ENCODE measurements at places on chromosomes 7 and 10. TPM values are rescaled to one million over a fixed set of nuclear protein-coding genes. Genes with fewer than 3 reads are reported as not detected.

DNA sequence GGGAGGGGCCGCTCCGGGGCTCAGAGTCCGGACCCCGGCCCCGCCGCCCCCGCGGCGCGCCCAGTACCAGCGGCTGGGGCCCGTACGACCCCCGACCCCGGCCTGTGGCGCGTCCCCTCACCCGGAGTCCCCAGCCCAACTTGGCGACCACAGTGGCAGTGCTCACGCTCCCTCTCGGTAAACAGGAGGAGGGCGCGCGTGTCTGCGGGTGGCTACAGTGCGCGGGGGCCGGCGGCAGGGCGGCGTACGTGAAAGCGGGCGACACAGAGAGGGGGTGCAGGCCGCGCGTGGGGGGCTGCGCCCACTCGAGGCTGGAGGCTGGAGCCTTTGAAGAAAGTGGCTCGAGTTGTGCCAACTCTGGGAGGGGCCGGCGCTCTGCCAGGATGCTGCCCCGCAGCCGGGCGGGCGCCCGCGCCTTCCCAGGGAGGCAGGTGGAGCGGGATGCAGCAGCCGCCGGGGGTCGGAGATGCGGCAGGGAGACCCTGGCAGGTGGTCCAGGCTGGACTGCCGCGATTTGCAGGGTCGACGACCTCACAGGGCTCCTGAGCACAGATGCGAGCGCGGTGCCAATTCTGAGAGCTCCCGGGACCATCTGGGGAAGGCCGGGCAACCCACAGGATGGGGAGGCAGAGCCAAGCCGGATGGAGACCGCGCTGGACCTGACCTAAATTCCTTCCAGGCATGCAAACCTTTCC lies 655 bp downstream of the PTPRE start:
- no peak overlapping the region for H3K27ac ChIP-seq
- H3K4me3 ChIP-seq = peak overlapping the region; percentile 29
- H3K36me3 ChIP-seq = no peaks in the 10 kb centered on the region
- no peaks in the 10 kb centered on the region for H3K4me1 ChIP-seq

TRIM50 gene
- total RNA-seq = not detected

DNA sequence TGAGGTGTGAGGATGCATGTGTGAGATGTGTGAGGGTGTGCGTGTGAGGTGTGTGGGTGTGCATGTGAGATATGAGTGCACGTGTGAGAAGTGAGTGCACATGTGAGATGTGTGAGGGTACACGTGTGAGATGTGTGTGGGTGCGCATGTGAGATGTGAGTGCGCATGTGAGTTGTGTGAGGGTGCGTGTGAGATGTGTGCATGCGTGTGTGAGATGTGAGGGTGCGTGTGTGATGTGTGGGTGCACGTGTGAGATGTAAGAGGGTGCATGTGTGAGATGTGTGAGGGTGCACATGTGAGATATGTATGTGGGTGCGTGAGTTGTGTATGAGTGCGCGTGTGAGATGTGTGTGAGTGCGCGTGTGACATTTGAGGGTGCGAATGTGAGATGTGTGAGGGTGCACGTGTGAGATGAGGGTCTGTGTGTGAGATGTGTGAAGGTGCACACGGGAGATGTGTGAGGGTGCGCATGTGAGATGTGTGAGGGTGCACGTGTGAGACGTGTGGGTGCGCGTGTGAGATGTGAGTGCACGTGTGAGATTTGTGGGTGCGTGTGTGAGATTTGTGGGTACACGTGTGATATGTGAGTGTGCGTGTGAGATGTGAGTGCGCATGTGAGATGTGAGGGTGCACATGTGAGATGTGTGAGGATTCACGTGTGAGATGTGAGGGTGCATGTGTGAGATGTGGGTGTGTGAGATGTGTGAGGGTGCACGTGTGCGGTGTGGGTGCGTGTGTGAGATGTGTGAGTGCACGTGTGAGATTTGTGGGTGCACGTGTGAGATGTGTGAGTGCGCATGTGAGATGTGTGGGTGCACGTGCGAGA lies 30.5 kb downstream of the PPIF start:
- no peak overlapping the region for H3K4me3 ChIP-seq
- H3K4me1 ChIP-seq = peaks cover 3% of the 10 kb centered on the region
- no peaks in the 10 kb centered on the region for H3K27me3 ChIP-seq
- no peaks in the 10 kb centered on the region for H3K36me3 ChIP-seq

DNA sequence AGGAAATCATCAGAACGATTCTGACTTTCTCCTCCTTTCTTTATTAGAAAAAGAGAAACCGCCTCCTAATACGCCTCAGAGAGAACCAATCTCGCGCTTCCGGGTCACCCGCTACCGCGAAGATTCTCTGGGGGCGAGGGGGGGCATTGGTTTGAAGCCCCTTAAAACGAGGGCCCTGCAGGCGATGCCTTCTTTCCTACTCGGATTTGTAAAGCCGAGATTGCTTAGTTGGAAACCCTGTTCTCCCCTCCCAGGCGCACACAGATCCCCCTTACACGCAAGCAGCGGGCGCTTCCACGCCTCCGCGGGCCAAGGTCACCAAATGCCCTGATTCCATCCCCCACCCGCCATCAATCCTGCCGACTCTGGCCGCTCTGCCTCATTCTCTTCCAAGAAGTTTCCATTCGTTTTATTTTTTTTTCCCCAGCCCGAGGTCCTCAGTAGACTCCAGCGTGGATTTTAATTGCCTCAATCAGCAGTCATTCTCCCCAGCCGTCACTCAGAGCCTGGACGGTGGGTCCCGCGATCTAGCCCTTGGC lies 1.1 kb upstream of the GAD2 start:
- H3K4me3 ChIP-seq = peak overlapping the region; percentile 55
- no peak for DNase-seq
- H3K36me3 ChIP-seq = no peaks in the 10 kb centered on the region
- no peak overlapping the region for H3K27ac ChIP-seq

DNA sequence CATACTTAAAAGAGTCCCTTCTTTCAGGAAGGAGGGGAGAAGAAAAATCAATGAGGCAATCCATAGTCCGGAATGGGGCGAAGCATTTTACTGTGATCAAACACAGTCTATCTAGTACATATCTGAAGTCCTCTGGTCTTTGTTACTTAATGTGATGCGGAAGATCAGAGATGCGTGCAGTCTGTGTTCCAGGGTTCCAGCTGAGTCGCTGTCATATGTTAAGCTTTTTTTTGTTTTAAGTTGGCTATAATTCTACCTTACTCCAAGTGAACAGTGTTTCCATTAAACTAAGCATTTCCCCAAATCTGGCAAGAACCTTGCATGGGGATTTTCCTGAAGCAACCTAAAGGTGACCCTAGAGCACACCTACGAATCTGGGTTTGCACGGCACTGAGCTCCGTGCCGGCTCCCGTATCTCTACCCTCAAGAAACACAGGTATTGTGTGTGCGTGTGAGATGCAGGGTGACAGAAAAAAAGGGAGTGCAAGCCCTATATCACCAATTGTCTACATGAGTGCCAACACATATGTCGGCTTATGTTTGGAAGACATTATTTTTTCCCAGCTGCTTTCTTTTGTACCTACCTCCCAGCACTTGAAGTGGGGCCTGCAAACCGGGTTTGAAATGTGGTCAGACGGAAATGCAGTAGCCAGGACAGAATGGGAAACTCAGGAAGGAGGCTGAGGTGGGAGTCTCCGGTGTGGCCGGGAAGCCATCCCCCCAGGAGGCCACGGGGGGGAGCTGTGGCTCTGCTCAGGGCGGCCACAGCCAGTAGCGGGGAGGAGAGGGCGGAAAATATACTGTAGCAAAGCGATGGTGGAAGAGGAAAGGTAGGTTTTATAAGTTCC lies 435.8 kb upstream of the MGMT start:
- H3K4me1 ChIP-seq = peaks cover 9% of the 10 kb centered on the region
- no peak for DNase-seq
- no peaks in the 10 kb centered on the region for H3K36me3 ChIP-seq
- no peak overlapping the region for H3K4me3 ChIP-seq

- H3K4me3 ChIP-seq = no peak overlapping the region
- H3K36me3 ChIP-seq = no peaks in the 10 kb centered on the region
- H3K4me1 ChIP-seq = no peaks in the 10 kb centered on the region
- no peak for DNase-seq
- H3K27ac ChIP-seq = no peak overlapping the region
These were observed 357.1 kb downstream of the PCLO start for GRCh38 chr7:82805527-82805960.

DNA sequence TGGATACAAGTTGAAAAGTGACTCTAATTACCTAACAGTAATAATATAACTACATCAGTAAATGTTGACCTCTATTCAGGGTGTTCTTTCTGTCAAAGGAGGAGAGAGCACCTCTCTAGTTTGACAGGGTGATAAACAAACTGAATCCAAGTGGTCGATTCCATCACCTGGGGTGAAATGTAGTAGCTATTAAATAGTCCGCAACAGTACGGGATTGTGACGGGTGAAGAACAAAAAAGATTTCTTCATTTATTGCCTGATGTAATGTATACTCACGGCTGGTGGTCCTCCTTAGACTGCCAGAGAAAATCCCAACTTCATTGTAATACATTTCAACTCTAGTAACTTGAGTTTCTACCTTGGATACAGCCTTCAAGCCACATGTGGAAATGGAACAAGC lies 292.5 kb upstream of the CELF2 start:
- no peak overlapping the region for H3K27ac ChIP-seq
- no peaks in the 10 kb centered on the region for H3K4me1 ChIP-seq
- no peak overlapping the region for H3K4me3 ChIP-seq

DNA sequence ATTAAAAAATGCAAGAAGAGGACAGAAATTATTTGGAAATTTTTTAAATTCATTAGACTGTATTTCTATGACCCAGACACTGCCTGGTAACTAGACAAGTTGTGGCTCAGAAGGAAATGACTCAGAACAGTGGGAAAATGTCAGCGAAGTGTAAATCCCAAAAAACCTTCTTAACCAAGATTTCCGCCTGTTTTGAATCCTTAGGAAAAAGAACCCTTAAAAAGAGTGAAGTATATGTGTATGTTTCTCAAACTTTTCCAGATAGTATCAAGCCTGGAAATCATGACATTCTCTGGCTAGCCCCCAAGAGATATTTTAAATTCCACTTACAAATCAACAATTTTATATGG lies 42.7 kb upstream of the PLXNA4 start:
- H3K4me3 ChIP-seq = no peak overlapping the region
- H3K27me3 ChIP-seq = peaks cover 12% of the 10 kb centered on the region
- H3K27ac ChIP-seq = no peak overlapping the region
- DNase-seq = no peak

MYH16 gene
- not detected for total RNA-seq

DNA sequence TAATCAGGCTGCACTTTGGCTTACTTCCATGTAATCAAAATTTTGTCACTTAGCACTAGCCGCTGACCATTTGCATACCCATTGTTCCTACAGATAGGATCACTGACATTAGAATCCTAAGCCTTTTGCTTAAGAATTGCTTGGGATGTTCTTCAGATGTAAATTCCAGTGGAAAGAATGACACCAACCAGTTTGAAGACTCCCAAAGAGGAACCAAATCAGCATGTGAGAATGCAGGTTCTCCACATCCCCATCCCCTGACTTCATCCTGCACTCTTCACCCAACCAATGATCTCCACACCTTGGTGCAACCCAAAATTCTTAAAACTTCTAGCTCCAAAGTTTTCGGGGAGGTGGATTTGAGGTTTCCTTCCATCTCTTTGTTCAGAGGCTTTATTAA lies 345.6 kb downstream of the GPAM start:
- H3K36me3 ChIP-seq = no peaks in the 10 kb centered on the region
- DNase-seq = no peak
- H3K4me1 ChIP-seq = no peaks in the 10 kb centered on the region
- H3K27me3 ChIP-seq = no peaks in the 10 kb centered on the region
- no peak overlapping the region for H3K4me3 ChIP-seq

ABI1 gene
- total RNA-seq = 83.5 TPM

GRCh38 chr10:62869958-62870357 lies 53.8 kb upstream of the EGR2 start:
- H3K27ac ChIP-seq = no peak overlapping the region
- H3K36me3 ChIP-seq = no peaks in the 10 kb centered on the region
- DNase-seq = no peak
- no peaks in the 10 kb centered on the region for H3K4me1 ChIP-seq

DNA sequence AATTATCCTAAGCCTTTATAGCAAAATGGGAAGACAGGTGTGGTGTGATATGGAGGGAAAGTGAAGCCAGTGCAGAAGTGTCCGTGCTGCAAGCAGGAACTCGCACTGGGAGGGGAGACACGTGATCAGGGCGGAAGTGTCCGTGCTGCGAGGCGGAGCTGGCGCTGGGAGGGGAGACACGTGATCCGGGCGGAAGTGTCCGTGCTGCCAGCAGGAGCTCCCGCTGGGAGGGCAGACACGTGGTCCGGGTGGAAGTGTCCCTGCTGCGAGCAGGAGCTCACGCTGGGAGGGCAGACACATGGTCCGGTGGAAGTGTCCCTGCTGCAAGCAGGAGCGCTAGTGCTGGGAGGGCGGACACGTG lies 40.5 kb upstream of the PRKAR1B start:
- H3K27ac ChIP-seq = no peak overlapping the region
- H3K27me3 ChIP-seq = no peaks in the 10 kb centered on the region
- no peak overlapping the region for H3K4me3 ChIP-seq
- peaks cover 59% of the 10 kb centered on the region for H3K36me3 ChIP-seq

MSMB gene
- not detected for total RNA-seq

- no peak overlapping the region for H3K27ac ChIP-seq
- H3K4me3 ChIP-seq = no peak overlapping the region
- no peaks in the 10 kb centered on the region for H3K36me3 ChIP-seq
- H3K4me1 ChIP-seq = peaks cover 13% of the 10 kb centered on the region
- peaks cover 3% of the 10 kb centered on the region for H3K27me3 ChIP-seq
- DNase-seq = no peak
These were observed 73.1 kb upstream of the UCN3 start for GRCh38 chr10:5291501-5292195.

DNA sequence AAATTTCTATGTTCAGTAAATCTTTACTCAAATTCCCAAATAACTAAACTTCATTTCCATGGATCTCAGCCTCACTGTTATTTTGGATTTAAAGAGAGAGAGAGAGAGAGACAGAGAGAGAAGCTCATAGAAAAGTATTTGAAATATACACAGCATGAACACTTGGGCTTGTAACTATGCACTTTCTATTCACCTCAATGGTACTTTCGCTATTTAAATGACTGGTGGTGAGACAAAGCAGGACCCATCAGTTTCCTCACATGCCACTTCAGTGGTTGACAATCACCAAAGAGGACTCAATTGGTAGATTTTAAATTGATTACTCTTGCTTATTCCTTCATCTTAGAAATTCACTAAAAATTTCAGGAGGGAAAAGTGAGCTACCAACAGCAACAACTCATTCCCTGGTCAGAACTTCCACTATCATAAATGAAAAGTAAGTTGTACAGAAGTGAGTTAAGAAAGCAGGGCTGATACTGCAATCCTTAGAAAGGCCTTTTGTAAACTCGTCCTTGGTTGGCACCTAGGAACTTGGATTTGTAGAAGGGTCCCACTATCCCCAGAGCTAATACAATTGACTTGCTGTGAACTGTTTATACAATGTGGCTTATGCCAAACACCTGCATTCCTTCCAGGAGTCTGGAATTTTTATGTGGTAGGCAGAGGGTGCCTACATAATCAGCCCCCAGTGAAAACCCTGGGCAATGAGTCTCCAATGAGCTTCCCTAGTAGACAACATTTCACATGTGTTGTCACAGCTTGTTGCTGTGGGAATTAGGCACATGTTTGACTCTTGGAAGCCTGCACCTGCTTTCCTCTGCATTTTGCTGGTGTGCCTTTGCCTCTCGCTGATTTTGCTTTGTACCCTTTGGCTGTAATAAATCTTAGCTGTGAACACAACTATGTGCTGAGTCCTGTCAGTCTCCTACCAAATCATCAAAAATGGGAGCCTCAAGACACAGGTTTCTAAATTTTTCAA lies 10.8 kb downstream of the ERLIN1 start:
- H3K4me3 ChIP-seq = no peak overlapping the region
- no peaks in the 10 kb centered on the region for H3K4me1 ChIP-seq
- H3K36me3 ChIP-seq = peaks cover 73% of the 10 kb centered on the region
- DNase-seq = no peak
- no peaks in the 10 kb centered on the region for H3K27me3 ChIP-seq

- DNase-seq = no peak
- no peaks in the 10 kb centered on the region for H3K4me1 ChIP-seq
- H3K36me3 ChIP-seq = no peaks in the 10 kb centered on the region
These were observed 124.9 kb downstream of the CSTF2T start for GRCh38 chr10:51574248-51575048.

All from activated B cell treated with CpG ODN at 0.5 μM for 24 hours (primary cell).